GM23248 (cell line): ENCODE measurements at places on chromosomes 12 and 14. TPM values are rescaled to one million over a fixed set of nuclear protein-coding genes. Genes with fewer than 3 reads are reported as not detected.
A peak's percentile ranks its signal among the peaks of the same experiment; 100 is the strongest.

GRCh38 chr12:5027046-5027821, 16.4 kb upstream of the KCNA5 start:
- DNase-seq = no peak
- H3K4me1 ChIP-seq = no peaks in the 10 kb centered on the region
- no peak overlapping the region for H3K4me3 ChIP-seq
- H3K36me3 ChIP-seq = no peaks in the 10 kb centered on the region
- H3K27me3 ChIP-seq = peaks cover 31% of the 10 kb centered on the region

DNA sequence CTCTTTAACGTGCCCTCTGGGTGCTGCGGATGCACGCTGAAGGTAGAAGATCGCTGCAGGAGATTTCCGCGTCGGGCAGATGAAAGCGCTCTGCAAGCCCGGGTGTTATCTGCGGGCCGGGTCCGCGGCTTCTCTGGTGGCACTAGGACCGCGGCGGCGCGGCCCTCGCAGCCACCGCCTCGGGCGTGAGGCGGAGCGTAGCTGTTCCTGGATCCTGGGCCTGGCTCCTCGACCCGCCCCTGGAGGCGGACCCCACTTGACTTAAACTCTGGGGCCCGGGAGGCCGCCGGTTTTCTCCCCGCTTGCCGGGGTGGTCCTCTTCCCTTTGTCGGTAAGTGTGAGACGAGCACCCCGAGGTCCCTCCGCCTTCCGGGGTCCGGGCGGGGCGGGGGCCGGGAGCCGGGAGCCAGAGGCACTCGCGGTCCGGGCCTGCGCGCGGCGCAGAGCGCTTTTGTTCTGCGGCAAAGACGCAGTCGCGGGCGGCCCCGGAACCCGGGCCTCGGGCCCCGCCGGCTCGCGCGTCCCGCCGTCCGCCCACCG, at the start of gene RESF1:
RESF1 (plus strand) TSS at position 255 of the 540 bp plus-strand sequence. CDS start 21,541 bp downstream, outside the sequence.
- DNase-seq = peak; percentile 92
- H3K36me3 ChIP-seq = peaks cover 8% of the 10 kb centered on the region
- H3K27ac ChIP-seq = peak within 1 kb of the TSS; percentile 70
- H3K4me1 ChIP-seq = peaks cover 10% of the 10 kb centered on the region

DNA sequence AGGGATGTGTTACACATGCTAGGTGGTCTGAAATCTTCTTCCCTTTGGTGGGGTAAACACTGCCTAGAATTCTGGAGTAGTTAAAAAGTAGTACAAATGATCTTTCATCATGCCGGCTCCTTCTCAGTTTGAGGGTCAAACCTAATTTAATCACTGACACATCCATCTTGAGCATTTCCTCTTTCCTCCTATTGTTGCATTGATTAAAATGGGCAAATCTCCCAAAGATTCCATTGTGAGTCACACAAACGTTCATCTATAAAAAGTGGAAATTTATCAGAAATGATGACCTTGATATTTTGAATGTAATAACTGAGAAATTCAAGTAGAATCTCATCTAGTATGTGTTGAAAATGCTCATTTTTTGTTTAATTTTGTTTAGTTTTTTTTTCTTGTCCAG, 996.0 kb downstream of the NRXN3 start:
- H3K4me3 ChIP-seq = no peak overlapping the region
- no peaks in the 10 kb centered on the region for H3K27me3 ChIP-seq
- no peaks in the 10 kb centered on the region for H3K4me1 ChIP-seq
- no peak overlapping the region for H3K27ac ChIP-seq

The AQP2 gene
- not detected in 2 replicates for total RNA-seq

The C12orf54 gene
- total RNA-seq = not detected in 2 replicates

The TIGAR gene
- total RNA-seq = 6.7 and 9.3 TPM in 2 replicates

The SLC6A12 gene
- not detected in 2 replicates for total RNA-seq
